ENCODE measurements at places on chromosomes 4 and X.

DNA sequence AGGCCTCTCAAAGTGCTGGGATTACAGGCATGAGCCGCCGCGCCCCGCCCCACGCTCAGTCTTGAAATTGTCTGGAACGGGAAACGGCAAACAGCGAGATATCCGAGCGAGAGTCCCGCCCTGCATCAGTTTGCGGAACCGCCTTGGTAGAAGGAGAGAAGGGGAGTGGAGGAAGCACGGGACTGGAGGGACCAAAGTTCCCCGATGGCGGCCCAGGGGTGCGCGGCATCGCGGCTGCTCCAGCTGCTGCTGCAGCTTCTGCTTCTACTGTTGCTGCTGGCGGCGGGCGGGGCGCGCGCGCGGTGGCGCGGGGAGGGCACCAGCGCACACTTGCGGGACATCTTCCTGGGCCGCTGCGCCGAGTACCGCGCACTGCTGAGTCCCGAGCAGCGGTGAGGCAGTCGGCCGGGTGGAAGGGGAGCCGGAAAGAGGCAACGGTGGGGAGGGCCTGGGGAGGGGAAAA, at the start of gene BST1:
Gene BST1, plus strand, starts transcription at position 125 of the 463 bp plus-strand sequence. Its CDS starts 80 bp downstream, at position 205.
- peak; percentile 26 for DNase-seq

DNA sequence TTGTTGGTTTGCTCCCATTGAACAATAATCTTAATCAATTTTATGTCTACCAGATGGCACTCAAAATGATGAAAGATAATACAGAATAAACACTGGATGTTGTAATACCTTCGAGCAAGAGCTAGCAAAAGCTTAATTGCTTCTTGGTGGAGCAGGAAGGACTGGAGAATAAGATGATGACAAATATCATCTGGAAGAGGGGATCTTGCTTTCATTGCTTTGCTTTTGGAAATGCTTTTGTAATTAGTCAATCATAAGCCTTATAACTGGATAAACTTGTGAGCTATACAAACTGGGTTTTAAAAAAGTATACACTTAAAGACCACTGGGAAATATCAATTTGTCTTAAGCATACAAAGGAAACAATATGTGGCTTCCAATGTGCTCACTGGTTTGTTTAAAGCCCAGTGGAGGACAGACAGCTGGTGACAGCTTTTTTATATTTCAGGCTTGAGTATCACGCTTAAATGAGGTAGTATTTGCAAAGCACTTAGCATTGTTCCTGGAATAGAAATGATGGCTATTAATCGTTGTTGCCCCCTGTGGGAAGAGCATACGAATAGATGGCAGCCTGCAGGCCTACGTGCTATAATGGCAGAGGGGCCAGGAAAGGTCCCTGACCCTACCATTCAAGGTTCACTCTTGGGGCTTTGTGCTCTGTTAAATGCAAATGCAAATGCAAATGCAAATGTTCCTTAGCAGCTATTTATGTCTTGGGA, 61.2 kb downstream of the TMEM150C start:
- DNase-seq: no peak

DNA sequence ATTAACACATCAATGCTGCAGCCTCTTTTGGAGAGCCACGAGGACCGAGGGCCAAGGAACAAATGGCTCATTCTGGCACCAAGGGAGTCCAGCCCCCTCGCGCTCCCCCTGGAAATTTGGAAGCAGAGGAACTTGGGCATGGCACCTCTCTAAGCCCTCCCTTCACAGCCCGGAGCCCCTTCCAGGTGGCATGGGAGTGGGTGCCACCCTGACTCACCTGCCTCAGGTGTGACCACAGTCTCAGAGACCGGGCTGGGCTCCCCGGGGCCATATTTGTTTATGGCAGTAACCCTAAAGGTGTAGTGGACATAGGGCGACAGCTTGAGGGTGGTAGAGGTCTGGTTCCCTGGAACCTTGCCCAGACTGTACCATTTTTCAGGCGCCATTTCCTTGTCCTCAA, 18.8 kb downstream of the L1CAM start:
- no peak for DNase-seq

- no peak for DNase-seq
Measured at GRCh38 chr4:33959519-33959918, 2284.8 kb downstream of the ARAP2 start.

- DNase-seq: no peak
Measured at GRCh38 chrX:154658957-154659356, 5.6 kb upstream of the CTAG2 start.

- DNase-seq: no peak
Measured at GRCh38 chr4:25670991-25671390, 15.3 kb downstream of the SLC34A2 start.

DNA sequence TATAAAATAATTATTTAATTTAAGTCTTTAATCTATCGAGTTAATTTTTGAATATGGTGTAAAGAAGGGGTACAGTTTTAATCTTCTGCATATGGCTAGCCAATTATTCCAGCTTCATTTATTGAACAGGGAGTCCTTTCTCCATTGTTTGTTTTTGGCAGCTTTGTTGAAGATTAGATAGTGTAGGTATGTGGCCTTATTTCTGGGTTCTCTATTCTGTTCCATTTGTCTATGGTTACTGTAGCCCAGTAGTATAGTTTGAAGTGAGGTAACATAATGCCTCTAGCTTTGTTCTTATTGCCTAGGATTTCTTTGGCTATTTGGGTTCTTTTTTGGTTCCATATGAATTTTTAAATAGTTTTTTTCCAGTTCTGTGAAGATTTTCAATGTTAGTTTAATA, 48.3 kb downstream of the EMCN start:
- no peak for DNase-seq

DNA sequence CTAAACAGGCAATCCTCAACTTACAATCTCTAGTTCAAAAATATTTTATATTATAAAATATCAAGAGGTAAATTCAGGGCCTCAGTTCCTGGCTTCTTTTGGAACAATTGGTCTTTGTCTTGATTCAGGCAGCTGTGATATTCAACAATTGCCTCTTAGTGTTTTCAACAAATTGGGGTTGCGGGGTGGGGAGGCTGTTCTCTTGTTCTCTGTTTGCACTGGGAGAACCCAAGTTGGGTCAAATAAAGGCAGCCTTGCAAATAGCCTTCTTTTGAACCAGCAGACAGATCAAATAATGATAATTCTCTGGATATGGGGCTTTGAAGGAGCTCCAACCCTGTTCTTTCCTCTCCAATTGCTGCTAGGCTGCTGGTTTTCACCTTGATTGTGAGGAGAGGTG, 142.5 kb downstream of the COL4A5 start:
- no peak for DNase-seq

DNA sequence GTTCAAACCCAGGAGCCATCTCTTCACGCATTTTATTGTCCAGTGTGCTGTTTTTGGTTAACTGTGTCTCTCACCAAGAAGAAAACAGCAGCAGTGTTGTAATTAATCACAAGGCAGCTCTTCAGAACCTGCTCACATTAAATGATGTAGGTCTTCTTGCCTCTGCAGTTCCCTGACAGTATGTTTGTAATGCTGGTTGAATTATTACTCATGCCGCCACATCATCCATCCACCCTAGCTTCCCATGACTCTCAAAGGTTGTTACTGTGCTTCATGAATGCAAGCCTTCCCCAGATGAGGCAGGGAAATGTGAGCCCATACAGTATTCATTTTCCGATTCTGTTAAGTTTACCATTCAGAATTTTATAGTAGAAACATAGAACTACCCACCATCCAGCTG, 17.4 kb downstream of the TLR10 start:
- no peak for DNase-seq

- DNase-seq: no peak
Measured at GRCh38 chr4:86223472-86223871, 136.4 kb downstream of the MAPK10 start.

DNA sequence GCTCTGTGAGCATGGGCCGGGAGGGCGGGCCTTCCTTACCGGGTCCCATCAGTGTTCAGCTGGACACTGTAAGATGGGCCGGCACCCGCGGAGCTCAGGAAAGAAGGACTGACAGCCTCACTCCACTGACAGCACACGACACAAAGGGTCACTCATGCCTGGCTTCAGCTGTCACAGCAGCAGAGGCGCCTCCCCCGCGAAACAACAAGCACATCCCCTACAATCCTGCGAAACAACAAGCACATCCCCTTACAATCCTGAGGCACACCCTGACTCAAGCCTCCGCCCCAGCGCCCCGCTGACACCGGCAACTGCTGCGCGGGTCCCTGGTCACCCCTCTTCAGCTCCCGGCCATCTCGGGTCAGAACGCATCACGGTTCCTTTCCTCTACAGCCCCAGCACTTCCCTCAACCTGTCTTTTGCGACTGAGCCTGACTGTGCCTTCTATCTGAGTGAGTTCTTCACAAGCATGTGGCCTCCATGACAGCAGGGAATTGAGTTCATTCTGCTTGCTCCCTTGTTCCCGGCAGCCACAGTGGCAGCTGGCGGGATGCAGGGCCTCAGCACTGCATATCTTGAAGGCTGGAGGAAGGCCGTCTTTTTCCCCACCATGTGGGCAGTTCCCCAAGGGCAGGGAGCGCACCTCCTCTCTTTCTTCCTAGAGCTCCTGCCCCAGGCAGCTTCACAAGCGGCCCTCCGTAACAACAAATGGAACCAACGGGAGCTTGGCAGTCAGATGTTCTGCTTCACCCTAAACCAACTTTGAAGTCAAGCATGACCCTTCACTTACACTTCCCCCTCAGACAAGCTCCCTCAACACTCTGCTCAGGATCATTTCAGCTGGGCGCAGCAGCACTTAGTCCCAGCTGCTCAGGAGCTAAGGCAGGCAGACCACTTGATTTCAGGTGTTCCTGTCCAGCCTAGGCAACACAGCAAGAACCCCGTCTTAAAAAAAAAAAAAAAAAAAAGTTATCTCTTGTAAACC, 39.6 kb downstream of the SCD5 start:
- DNase-seq: no peak

DNA sequence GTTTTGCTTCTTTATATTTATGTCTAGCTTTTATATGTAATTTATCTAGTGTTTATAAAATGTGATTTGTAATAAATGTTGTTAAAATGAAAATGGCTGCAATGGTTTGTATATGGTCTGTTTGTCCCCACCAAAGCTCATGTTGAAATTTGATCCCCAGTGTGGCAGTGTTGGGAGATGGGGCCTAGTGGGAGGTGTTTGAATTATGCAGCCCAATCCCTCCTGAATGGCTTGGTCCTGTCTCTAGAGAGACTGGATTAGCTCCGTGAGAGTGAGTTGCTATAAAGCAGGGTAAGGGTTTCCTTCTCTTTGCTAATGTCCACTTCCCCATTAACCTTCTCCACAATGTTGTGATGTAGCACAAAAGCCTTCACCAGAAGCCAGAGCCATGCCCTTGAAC, 30.0 kb upstream of the JADE3 start:
- no peak for DNase-seq

DNA sequence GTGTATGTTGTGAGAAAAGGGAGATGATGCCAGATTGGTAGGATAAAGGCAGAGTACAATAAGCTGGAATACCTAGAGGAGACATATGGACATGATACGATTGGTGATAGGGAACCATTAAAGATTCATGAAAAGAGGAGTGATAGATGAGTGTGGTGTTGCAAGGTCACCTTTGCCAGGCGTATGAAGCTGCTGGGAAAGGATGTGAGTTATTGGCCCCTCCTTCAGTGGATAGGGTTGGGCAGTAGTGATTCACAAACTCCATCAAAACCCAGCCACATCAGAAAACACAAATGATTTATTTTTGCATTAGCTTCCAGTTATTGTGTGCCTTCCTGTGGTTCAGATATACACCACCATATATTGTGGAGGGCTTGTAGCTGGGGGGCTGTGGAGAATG, 34.3 kb downstream of the TMEM164 start:
- no peak for DNase-seq

GRCh38 chr4:124913237-124913636, 200.7 kb upstream of the ANKRD50 start:
- no peak for DNase-seq

- peak; percentile 15 for DNase-seq
Measured at GRCh38 chr4:78552389-78553042, 946 bp downstream of the ANXA3 start.

- DNase-seq: no peak
Measured at GRCh38 chrX:49264460-49264859, at the start of gene FOXP3. TSS of gene FOXP3 (minus strand) at chrX:49264710. CDS start at chrX:49258505, 6,205 bp downstream.

- DNase-seq: no peak
Measured at GRCh38 chr4:128793859-128794672, 15.4 kb upstream of the JADE1 start.

GRCh38 chr4:158422546-158422945, 99.1 kb upstream of the RXFP1 start:
- no peak for DNase-seq

- DNase-seq: no peak
Measured at GRCh38 chr4:109207061-109207460, 95.4 kb downstream of the COL25A1 start.

DNA sequence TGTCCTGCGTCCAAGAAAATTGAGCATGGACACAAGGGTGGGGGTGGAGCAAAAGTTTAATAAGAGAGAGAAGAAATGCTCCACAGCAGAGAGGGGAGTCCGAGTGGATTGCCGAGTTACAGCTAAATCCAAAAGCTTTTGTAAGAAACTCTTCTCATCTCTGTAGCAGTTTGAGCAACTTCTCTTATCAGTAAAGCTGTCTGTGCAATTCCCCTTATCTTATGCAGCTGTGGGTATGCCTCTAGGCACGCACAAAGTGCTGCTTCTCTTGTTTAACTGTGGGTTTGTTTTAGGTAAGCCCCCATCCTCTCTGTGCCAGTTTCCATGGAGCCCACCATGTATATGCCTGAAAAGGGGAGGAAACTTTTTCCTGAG, 44.8 kb downstream of the HMGB2 start:
- DNase-seq: no peak

DNA sequence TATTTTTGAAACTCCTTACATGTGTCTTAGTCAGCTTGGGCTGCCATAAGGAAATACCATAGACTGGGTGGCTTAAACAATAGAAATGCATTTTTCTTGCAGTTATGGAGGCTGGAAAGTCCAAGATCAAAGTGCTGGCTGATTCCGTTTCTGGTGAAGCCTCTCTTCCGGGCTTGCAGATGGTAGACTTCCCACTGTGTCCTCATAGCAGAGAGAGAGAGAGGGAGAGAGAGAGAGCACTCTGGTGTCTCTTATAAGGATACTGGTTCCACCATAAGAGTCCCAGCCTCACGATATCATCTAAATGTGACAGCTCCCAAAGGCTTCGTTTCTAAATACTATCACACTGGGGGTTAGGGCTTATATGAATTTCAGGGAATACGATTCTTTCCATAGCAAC, 39.7 kb downstream of the ENPEP start:
- DNase-seq: no peak

DNA sequence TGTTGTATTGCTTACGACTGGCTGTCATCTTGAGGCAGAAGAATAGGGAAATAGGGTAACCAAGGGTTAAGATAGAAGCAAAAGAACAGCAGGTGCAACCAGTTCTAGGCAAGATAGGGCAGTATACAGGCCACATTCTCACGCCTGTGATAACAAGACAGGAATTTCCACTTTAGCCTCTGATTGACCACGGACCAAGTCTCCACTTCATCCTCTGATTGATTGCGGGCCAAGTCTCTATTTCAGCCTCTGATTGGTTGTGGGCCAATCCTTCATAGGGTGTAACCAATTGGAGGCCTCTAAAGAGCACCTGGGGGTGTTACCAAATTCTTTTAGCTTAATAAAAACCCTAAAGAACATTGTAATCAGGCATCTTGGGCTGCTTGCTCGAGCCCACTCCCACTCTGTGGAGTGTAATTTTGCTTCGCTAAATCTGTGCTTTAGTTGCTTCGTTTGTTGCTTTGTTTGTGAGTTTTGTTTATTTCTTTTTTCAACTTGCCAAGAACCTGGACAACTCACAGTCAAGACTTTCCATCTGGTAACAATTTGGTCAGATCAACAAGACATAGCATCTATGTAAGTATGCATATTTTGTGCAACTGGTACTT, 8.7 kb upstream of the TBC1D9 start:
- no peak for DNase-seq

- no peak for DNase-seq
Measured at GRCh38 chrX:136666088-136666487, 18.1 kb downstream of the CD40LG start.

- no peak for DNase-seq
Measured at GRCh38 chr4:16661813-16662212, 236.6 kb downstream of the LDB2 start.

Measured in T-helper 1 cell (primary cell).